ENCODE measurements at places on chromosomes 16 and 17.

GRCh38 chr17:43734376-43734775 lies 24.2 kb downstream of the SOST start:
- no peak for DNase-seq

- DNase-seq, result no peak
Observed at GRCh38 chr17:54899721-54900456, 763 bp upstream of the TOM1L1 start.

GRCh38 chr16:81143921-81144471 lies 47.8 kb upstream of the GCSH start:
- DNase-seq, result no peak

DNA sequence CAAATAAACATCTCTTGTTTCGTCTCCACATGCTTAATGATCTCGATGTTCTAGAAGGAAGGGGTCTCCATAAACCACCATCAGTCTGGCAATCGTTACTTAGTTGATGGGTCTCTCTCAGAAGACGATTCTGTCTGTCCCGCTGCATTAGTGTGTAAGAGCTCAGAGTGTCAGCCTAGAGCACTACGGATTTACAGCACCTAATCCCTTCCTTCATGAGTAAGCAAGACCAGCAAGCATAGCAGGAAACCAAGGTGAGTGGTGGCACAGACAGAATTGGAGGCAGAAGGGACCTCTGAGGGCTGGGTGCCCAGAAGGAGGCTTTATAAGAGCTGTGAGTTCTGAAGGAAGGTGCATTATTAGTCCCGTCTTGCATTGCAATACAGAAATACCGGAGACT lies 440.1 kb downstream of the RBFOX1 start:
- no peak for DNase-seq

All from substantia nigra (tissue), 51 donors.